HFF-Myc (cell line): ENCODE measurements at places on chromosomes 16 and 17.

DNA sequence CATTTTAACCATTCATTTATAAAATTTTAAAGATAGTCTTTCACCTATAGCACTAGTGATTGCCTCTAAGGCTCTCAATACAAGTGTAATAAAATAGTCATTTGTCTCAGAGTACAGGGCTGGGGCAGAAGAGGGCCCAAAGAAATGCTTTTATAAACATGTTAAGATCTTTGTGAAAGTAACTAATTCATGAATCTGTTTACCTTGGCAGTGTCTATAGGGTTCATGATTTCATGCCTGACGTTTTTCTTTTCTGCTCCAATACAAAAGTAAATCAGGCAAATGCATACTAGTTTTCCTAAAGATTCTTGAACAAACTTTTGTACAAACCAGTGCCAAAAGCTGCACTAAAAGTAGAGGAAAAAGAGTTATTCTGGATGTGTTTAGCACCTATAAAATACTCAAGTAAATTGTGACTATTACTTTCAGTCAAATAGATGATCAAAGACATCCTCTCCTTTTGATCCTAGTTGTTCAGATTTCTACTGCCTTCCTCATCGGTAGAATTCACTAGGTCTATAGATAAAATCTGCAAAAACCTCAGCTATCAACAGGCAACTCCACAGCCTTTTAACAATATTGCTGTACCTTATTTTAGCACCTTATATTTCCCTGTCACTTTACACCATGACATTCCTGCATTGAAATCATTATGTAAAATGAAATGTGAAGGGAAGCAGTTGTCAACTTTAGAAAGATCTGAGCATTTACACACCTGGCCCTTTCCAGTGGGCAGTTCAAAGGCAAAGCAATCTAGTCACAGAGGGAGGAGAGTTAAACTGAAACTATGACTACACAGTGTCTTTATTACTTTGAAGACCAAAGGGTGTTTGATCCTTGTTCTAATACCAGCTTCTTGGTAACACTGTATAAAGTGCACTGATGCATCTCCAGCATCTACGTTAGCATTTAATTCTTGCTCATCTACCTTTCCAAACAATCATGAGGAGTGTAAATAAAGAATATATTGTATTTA, 100.0 kb upstream of the MED13 start:
- no peak for DNase-seq

GRCh38 chr17:979539-980405, at the start of gene NXN:
Gene NXN, minus strand, starts transcription at chr17:979776.
- DNase-seq = no peak

DNA sequence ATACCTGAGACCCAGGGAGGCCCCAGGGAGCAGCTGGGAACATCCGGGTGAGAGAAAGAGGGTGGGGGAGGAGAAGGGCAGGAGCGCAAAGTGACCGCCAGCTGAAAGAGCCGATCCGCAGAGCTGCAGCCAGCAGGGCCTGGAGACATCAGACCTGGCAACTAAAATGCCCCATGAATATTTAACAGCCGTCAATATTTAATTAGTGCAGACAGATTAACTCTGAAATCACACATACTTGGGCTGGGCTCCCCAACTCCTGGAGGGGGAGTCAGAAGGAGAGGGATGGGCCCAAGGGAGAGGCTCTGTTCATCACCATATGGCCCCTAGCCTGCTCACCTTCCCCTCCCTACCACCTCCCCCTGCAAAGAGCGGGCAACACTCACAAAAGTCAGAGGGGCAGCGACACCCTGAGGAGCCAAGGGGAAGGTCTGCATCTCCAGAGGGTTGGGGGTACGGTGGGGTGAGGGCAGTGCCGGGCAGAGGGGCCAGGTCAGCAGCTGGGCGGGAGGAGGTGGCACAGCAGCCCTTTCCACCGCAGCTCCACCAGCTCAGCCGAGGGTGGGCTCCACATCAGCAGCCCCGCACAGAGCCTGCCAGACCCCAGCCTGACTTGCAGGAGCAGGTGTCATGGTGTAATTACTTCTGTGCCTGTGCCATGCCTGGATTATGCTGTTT, 61.9 kb upstream of the CCL1 start:
- DNase-seq = no peak

GRCh38 chr16:11500700-11501346, 85.9 kb downstream of the LITAF start:
- no peak for DNase-seq
